Natural killer cell treated with Interleukin-12 subunit alpha and Interleukin-12 subunit beta and Interleukin-15 and Interleukin-18, amount 100 ng/mL, for 72 hours (primary cell): ENCODE measurements at places on chromosomes 11 and 22.

DNA sequence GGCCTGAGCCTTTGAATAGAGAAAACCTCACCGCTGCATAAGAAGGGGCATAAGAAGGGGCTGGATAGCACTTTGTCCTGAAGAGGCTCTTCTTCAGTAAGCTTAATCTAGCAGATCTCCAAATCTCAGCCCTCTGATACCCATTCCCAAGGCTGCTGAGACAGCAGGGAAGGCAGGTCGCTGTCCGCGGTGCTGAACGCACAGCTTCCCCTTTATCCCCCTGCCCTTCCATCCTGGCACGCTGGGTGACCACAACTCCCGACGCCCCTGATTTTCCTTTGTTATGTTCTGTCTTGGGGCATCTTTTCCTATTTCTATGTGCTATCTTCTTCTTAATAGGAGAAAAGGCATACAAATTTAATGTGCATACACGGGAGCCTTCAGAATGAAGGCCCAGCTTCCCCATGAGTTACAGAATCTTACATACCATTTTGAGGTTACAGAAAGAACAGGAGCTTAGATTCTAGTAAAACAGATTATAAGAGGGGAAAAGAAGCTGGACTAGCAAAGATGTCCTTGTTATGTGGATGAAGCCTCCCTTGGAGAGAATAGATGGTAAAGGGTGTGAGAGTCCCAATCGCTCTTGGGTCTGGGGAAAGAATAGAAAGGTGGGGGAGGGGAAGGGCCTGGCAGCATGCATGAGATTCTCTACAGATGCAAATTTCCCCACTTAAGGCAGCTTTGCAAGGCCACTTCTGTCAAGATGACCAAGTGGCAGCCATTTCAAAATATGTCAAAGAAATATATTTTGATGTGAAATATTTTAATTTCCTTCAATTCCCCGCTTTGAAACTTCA lies 5.7 kb upstream of the SULT4A1 start:
- DNase-seq, result no peak

DNA sequence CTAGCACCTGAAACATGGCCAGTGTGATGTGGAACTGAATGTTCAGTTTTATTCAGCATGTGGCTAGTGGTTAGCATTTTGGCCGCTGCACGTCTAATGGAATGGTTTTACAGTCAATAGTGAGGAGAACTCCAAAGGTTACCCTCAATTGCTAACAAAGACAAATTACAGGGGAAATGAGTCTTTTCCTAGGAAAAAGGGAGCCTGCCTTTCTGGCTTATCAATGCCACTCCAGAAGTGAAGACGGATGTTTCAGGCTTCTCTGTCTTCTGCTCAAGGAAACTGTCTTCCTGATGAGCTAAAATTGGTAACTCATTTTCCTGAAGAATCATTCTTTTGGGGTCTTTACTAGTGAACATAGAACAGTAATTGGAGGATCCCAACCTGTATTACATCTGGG lies 84.3 kb upstream of the CRTAM start:
- no peak for DNase-seq

DNA sequence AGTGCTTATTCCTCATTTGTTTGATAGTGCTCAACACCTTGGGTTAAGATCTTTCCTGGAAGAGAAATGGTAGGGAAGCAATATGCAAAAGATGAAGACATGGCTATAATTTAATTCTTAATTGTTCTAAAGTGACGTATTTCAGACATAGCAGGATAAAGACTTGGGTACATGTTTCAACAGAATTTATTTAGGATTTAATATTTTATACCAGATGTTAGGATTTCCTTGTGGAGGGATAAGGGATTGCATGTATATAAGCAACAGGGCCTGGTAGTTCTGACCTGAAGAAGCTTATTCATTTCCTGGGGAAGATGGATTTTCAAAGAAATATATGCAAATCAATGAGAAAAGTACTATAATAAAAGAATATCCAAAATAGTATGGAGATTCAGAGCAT lies 163.8 kb downstream of the FAT3 start:
- DNase-seq, result no peak

DNA sequence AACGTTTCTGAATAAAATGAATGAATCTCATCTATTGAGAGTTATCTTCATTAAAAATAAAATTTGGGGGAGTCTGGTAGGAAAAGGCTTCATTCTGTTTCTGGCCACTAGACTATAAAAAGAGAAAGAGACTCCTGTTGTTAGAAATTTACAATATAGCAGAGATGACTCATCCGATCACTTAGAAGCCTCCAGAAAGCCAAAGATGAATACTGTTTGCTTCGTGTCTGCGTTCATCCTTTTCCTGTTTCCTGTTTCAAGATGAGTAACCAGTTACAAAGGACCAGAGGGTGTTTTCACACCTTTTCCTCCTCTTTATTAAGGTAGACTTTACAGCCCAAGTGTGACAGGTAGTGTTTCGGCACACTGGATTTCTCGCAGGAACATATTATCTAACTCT lies 1120.7 kb downstream of the LRRC4C start:
- DNase-seq, result no peak

GRCh38 chr22:24512043-24512442 lies 16.9 kb downstream of the UPB1 start:
- DNase-seq, result no peak

DNA sequence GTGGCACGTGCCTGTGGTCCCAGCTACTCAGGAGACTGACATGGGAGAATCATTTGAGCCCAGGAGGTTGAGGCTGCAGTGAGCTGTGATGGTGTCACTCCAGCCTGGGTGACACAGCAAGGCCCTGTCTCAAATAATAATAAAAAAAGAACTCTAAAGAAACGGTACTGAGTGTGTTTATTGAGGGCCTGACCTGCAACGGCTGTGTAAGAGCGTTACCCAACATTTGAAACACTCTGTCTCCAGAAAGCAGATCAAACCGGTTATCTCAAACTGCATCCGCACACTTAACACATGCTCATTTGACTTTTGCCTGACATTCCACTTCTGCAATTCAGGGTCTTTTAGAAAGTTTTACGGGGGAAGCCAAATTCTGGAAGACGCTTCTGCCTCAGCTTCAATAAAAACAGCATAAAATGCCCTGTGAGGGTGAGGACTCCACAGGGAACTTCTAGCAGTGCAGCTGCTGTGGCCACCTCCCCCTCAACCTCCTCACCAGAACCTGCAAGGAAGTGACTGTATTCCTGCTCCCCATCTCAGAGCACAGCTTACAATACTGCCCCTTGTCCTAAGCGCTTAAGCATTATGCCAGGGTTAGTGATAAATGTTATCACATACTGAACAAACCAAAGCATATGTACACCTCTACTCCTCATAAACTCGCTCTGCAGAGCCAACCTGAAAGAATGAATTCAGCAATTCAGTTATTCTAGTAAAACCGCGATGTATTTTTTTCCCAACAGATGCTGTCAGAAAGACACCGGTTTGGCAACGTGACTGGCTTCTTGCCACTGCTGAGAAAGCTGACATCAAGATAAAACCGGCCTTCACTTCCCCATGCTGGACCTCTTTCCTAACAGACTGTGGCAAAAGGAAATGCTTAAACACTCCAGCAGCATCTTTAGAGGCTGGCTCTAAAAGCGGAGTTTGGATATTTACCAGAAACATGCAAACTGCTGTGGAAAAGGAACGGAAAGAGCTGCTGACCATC lies 52.2 kb downstream of the PRDM10 start:
- no peak for DNase-seq

- DNase-seq, result no peak
Observed at GRCh38 chr22:27842669-27843431, 41.3 kb upstream of the MN1 start.

GRCh38 chr11:118009864-118010737 lies 23.9 kb downstream of the IL10RA start:
- DNase-seq, result no peak
